ENCODE measurements at places on chromosomes 1 and 21.
A peak's percentile ranks its signal among the peaks of the same experiment; 100 is the strongest.

GRCh38 chr1:219027146-219027673 is 146.5 kb upstream of the LYPLAL1 start:
- DNase-seq, result no peak

DNA sequence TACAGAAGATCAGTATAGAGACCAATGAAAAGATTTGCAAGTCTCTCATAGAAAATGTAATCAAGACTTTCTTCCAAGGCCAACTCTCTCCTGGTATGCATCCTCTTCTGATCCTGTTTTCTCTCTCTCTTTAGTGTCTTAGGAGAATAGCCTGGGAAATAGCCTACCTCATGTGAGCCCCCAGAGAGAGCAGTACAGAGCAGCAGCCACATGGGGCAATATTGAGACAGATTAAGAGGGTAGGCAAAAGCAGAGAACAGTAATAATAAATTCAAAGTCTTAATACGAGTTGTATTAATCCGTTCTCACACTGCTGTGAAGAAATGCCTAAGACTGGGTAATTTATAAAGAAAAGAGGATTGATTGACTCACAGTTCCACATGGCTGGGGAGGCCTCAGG is 61.4 kb downstream of the RNASEL start:
- DNase-seq, result no peak

GRCh38 chr1:21175324-21175669 is 1.4 kb downstream of the EIF4G3 start:
- no peak for DNase-seq

DNA sequence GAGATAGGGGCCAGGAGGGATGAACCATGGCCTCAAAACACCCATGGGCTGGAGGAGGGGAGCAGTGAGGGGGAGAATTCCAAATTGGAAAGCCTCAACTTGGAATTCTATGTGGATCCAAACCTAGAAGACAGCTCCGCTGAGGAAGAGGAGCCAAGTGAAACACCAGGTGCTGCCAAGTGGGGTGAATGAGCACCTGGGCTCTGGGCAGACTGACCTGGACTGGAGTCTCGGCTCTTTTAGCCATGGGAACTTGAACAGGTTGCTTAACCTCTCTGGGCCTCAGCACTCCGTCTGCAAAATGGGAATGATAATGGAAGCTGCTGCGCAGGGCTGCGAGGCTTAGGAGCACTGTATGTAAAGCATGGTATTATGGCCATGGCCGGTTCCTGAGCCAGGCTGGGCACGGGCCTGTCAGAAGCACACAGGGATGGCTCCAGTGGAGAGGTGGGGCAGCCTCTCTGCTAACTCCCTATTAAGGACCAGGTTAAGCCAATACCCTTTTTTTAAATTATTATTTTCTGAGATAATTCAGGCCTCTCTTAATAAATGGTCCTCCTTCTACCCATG is 81.5 kb downstream of the SYT2 start:
- no peak for DNase-seq

DNA sequence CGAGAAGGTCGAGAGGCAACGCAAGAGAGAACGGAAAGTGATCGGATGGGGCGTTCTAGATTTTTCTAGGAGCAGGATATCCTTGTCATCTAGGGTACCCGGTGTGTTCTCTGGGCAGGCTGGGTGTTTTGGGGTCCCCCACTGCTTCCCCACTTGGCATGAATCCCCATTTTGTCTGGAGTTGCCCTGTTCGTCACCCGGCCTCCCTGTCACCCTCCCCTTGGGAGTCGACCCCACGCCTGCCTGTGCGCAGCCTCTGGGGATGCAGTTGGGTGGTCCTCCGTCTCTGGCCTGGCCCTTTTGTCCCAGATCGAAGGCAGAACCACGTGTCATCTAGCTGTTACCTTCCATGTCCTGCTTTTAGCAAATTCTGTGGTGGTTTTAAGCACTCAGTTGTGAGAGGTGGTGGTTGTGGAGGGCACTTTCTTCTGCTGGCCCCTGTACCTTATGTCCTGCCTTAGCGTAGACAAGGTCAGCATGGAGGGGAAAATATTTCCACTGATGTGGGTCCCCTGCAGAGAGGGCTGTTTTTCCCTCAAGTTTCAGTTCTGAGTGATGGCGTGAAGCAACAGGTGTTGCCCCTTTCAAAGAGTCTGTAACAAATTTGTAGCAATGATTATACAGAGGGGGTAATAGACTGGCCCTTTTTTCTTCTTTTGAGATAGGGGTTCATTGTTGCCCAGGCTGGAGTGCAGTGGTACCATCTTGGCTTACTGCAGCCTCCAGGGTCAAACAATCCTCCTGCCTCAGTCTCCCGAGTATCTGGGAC is 35.6 kb downstream of the CHAF1B start:
- DNase-seq, result no peak

DNA sequence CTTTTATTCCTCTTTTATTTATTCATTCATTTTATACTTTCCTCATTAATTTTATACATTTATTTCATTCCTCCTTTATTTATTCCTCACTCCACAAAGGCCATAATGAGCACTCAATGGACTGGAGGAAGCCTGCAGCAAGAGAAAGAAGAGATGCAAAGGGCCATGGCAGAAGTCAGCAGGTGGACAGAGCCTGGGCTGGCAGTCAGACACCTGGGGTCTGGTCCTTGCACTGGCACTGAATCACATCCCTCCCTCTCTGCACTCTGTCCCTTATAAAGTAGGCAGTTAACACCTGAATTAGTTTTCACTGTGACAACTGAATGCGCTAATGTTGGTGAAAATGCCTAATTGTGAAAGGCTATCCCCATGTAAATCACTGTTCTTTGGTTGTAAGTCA is 38.6 kb downstream of the FAM78B start:
- DNase-seq, result no peak

DNA sequence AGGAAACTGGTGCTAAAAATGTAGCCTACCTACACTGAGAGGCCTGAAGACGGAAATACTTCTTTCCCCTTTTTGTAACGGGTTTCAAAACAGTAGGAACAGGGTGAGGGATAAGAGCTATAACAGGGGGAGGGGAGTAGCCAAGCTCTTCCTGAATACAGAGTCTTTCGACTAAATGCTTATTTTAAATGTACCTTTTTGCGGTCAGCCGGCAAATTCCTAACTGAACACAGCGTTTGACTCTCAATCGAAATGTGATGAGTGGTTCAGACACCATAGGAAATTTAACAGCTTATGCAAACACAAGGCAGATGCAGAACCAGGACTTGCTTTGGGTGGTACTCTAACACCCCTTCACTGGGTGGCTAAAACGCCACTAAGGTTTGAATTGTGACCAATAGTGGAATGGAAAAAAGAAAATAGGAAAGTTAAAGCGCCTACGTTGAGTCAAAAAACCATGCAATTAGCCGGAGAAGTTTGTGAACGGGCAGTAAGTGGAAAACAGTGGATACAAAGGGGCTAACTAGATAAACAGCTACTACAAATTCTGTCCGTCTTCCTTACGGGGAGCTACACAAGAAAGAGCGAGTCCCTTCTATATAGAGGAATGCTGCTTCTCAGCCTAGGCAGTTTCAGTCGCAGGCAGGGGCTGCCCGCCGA is 1.7 kb downstream of the EGLN1 start:
- DNase-seq, result no peak

DNA sequence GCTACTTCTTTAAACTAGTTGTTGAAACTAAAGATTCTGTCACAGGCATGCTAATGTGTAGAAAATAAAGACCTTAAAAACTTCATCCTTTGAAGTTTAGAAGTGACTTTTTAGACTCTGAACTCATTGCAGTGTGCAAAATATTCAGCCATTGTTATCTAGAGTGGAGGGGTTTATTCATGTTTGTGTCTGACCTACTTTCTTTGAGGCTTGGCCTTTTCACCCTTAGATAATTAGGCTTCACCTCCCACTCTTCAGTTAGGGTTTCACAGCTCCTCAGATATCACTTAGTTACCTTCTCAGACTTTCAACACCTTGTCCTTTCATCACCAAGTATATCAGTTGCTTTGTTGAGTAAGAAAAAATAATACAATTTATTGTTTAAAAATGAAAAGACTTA is 75.9 kb downstream of the IVNS1ABP start:
- no peak for DNase-seq

GRCh38 chr1:96357141-96357765 is 364.3 kb upstream of the PTBP2 start:
- DNase-seq, result no peak

GRCh38 chr1:244383278-244383884 is 68.3 kb downstream of the ADSS2 start:
- DNase-seq, result no peak

DNA sequence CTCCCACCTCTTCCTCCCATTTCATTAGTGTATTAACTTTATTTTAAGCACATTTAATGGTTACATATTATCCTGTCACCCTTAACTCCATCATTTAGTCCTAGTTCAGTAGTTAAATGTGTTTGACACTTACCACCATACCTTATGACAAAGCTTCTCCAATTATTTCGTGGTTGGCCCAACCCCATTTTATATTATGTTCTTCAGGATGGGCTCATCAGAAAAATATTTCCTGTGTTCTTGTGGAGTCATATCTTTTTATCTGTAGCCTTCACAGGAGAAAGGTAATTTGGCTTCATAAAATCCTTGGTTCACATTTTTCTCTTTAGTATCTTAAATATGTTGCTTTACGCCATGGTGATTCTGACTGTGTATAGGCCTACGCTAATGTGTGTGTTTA is 142.3 kb upstream of the COL6A1 start:
- DNase-seq, result no peak

- DNase-seq, result no peak
These were observed 55.3 kb upstream of the COL6A1 start for GRCh38 chr21:45926281-45926680.

DNA sequence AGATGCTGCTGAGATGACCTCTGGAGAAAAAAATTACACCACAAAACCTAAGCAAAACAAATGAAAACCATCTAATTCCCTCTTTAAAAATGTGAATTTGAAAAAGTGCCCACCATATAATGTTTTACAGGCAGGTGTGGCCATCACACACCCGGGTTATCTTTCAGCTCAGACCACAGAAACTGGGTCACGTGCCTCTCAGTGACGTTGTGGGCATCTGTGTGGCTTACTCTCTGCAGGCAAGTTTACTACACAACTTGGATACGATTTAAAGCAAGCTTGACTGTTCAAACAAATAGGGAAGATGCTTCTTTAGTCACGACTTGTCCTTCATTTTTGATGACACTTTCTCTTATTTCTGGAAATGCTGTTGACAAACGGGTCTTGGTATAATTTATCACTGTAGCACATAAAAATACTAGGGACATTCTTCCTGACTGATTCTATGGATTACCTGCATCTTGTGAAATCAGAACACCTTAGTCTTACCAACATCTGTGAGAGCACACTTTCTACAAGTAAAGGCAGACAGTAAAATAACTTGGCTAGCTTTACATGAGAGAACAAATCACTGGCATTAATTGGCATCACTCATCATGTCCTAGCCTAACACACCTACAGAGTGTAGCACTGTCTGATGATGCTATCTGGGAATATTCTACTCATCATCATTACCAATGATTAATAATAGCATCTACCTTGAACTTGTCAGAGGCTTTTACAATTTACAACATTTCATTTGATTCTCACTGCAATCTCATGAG is 89.3 kb upstream of the EDEM3 start:
- DNase-seq, result no peak

- DNase-seq, result peak; percentile 66
These were observed 38.2 kb downstream of the URB2 start for GRCh38 chr1:229664133-229664689.

- DNase-seq, result no peak
These were observed 10.1 kb upstream of the CLIC4 start for GRCh38 chr1:24735156-24735508.

- no peak for DNase-seq
These were observed at the start of gene SFN for GRCh38 chr1:26862781-26863684. TSS of gene SFN (plus strand) at chr1:26863149. CDS start at chr1:26863213, 64 bp downstream.

DNA sequence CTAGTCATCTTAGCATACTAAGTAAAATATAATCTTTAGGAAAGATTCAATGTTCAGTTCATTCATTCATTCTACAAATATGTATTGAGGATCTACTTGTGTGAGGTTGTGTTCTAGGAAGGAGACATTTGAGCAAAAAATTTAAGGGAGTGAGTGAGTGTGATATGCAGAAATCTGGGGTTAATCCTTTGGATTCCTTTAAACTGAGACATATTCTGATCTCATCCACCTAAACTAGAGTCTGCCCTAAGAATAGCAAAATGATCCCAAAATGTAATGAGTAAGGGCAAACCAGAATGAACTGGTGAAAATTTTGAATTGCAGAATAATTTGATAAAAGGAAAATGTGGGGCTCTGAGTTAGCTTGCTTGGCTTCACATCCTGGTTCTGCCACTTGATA is 8.6 kb downstream of the UBE2U start:
- DNase-seq, result no peak

DNA sequence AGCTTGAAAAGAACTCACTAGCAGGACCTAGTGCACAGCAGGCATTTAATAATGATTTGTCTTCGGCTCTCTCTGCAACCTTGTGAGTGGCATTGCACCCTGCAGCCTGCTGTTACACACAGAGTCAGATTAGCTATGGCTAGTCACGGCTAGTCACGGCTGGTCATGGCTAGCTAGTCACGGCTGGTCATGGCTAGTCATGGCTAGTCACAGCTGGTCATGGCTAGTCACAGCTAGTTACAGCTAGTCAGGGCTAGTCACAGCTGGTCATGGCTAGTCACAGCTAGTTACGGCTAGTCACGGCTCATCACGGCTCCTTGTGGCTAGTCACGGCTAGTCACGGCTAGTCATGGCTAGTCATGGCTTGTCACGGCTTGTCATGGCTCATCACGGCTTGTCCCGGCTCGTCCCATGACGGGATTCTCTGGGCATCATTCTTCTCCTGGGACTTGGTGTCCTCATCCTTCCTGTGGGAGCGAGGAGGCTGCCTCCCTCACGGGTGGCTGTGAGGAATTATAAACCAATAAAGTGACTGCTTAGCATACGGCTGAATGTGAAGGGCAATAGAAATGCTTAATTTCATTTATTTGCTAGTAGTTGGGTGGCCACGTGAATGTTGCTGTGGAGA is 12.5 kb upstream of the KIF26B start:
- DNase-seq, result no peak

- peak; percentile 40 for DNase-seq
These were observed 22.8 kb downstream of the LHX4 start for GRCh38 chr1:180252638-180253536.

DNA sequence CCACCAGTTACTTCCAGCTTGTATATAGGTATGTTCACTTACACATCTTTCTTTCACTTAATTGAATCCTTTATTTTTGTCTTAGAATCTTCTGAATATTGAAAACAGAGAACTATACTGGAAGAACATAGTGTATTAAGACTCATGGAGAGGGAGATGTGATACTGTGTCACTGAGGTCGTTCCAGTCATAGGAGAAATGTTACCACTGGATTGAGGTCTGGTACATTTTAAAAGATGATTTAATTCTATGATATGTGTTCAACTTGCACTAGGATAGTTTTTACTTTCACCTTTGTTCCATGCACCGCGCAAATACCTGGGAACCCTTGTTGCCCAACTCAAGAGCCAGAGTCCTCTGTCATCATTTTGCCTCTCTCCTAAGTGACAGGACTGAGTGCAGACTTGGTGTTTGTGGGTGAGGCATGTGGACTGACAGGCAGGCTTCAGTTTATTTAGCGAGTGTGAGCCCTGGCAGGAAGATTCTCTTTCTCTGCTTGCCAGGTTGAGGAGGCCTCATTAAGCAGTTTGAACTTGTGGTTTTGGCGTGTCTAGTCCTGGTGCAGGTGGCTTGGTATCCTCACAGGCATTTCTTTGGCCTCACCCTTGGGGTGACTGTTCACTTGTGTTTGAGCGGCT is 63.7 kb downstream of the DYRK1A start:
- DNase-seq, result no peak

All from activated naive CD4-positive, alpha-beta T cell (primary cell).